Immature natural killer cell (primary cell): ENCODE measurements at places on chromosomes 16 and 17. TPM values are rescaled to one million over a fixed set of nuclear protein-coding genes. Genes with fewer than 3 reads are reported as not detected.
A peak's percentile ranks its signal among the peaks of the same experiment; 100 is the strongest.

- no peak overlapping the region for H3K27ac ChIP-seq
- no peaks in the 10 kb centered on the region for H3K36me3 ChIP-seq
- no peaks in the 10 kb centered on the region for H3K4me1 ChIP-seq
- H3K4me3 ChIP-seq, result no peak overlapping the region
- H3K27me3 ChIP-seq, result peaks cover 4% of the 10 kb centered on the region
Measured at GRCh38 chr16:55660828-55661227, 5.0 kb downstream of the SLC6A2 start.

GRCh38 chr17:72467841-72468653 lies 347.2 kb downstream of the SOX9 start:
- DNase-seq, result no peak
- H3K27ac ChIP-seq, result no peak overlapping the region
- H3K4me1 ChIP-seq, result no peaks in the 10 kb centered on the region
- no peaks in the 10 kb centered on the region for H3K36me3 ChIP-seq
- H3K27me3 ChIP-seq, result peaks cover 3% of the 10 kb centered on the region

DNA sequence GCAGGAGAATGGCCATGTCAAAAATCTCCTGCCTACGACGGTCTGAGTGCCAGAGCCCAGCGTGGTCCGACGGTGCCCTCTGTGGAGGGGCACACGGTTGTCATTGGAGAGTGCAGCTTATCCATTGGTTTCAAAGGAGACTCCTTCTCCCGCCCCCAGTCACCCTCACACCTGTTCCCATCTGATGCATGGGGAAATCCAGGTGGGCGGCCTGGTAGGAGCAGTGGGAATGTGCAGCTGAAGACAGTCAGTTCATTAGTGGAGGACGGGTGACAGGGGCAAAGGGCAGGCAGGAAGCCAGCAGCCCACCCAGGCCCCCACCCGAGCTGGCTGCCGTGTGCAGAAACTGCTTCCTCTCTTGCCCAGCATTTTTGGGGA lies 162.3 kb downstream of the IRF8 start:
- no peak for DNase-seq
- no peak overlapping the region for H3K27ac ChIP-seq
- H3K4me3 ChIP-seq, result no peak overlapping the region
- H3K4me1 ChIP-seq, result no peaks in the 10 kb centered on the region
- no peaks in the 10 kb centered on the region for H3K36me3 ChIP-seq

The TM4SF5 gene
- polyA plus RNA-seq, result not detected

The VAC14 gene
- polyA plus RNA-seq, result 19.1 TPM

- no peak overlapping the region for H3K4me3 ChIP-seq
- peak; percentile 50 for DNase-seq
- H3K4me1 ChIP-seq, result peaks cover 20% of the 10 kb centered on the region
- peaks cover 4% of the 10 kb centered on the region for H3K27me3 ChIP-seq
- peak overlapping the region; percentile 83 for H3K27ac ChIP-seq
- H3K36me3 ChIP-seq, result peaks cover 8% of the 10 kb centered on the region
Measured at GRCh38 chr16:28473714-28474265, 1.7 kb upstream of the NPIPB7 start.

DNA sequence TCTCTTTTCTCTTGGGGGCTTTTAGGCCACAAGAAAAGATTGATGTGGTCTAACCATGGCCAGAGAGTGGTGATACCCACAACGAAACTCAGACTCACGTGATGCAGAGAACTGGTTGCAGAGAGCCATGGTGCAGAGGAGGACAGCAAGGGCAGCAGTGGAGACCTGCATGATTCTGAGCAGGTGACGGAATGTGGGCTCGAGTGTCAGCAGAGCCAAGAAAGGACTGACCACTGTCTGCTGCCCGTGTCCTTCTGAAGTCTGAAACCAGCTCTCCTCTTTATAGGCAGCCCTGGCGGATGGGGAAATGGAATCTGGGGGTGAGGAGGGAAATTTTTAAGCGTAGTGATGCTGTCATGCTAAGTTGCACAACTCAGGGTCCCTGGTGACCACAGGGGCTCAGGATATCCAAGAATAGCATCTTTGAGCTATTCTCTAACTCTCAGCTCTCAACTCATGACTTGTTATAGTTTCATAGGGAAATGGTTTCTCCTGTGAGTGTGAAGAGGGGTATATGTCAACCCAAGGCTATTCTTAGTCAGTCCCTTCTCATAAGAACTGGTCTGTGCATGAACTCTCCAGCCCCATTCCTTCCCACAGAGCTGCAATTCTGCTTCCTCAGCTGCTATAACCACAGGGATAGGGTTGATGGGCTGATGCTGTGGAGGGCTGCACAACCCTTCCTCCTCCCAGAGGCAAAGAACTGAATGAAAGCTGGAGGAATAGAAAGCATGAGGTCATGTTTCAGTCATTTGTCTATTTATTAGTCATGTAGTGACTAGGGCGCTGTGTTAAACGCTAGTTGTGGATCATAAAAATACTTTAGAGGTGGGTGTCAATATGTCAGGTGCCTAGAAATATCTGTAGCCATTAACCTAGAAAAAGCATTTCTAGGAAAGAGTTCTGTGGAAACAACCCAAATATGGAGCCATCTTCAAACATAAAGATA lies at the start of gene CCL3:
Gene CCL3, minus strand, starts transcription at position 256 of the 949 bp plus-strand sequence. Its CDS starts 85 bp downstream, at position 171.
- H3K36me3 ChIP-seq, result peaks cover 11% of the 10 kb centered on the region
- peak within 1 kb of the TSS; percentile 97 for H3K27ac ChIP-seq
- peak within 1 kb of the TSS; percentile 83 for H3K4me3 ChIP-seq
- DNase-seq, result peak; percentile 81
- peaks cover 20% of the 10 kb centered on the region for H3K27me3 ChIP-seq
- H3K4me1 ChIP-seq, result peaks cover 89% of the 10 kb centered on the region

The SLC13A2 gene
- polyA plus RNA-seq, result not detected

The KCNJ16 gene
- not detected for polyA plus RNA-seq

GRCh38 chr16:56798955-56799354 lies 66.1 kb upstream of the SLC12A3 start:
- H3K4me3 ChIP-seq, result no peak overlapping the region
- DNase-seq, result no peak
- H3K27me3 ChIP-seq, result no peaks in the 10 kb centered on the region
- H3K27ac ChIP-seq, result no peak overlapping the region
- H3K4me1 ChIP-seq, result no peaks in the 10 kb centered on the region
- peaks cover 11% of the 10 kb centered on the region for H3K36me3 ChIP-seq

GRCh38 chr16:49027420-49027819 lies 254.2 kb downstream of the CBLN1 start:
- H3K36me3 ChIP-seq, result no peaks in the 10 kb centered on the region
- no peak overlapping the region for H3K27ac ChIP-seq
- no peaks in the 10 kb centered on the region for H3K27me3 ChIP-seq
- H3K4me1 ChIP-seq, result no peaks in the 10 kb centered on the region

The ALOX12B gene
- 0.17 TPM for polyA plus RNA-seq

- peaks cover 11% of the 10 kb centered on the region for H3K36me3 ChIP-seq
- H3K27ac ChIP-seq, result peak overlapping the region; percentile 99
Measured at GRCh38 chr16:50272687-50273381, 6.5 kb downstream of the ADCY7 start.

DNA sequence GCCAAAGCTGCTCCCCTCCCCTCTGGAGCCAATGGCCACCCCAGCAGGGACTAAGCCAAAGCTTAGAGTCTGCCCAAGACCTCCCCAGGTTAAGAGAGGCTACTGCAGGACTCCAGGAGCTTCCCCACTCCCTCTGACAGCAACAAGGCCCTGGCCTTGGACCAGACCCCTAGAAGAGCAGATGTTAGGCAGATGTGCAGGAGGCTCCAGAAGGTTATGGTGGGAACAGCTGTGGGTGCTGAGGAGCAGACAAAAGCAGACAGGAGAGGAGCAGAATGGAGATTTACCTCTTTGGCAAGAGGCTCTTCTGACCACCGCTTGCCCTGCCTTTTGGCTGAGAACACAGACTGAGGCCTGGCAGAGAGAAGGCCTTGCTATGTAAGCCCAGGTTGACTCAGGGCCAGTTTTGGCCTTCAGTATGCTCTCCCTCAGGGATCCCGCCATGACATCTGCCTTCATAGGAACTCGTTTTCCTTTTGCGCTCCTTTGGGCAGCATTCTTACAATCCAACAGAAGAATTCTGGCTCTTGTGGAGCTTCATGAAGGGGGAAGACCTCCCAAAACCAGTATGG lies 113.0 kb downstream of the RBFOX3 start:
- no peak for DNase-seq
- H3K27me3 ChIP-seq, result no peaks in the 10 kb centered on the region
- no peaks in the 10 kb centered on the region for H3K4me1 ChIP-seq
- H3K36me3 ChIP-seq, result peaks cover 3% of the 10 kb centered on the region
- no peak overlapping the region for H3K4me3 ChIP-seq

- H3K36me3 ChIP-seq, result peaks cover 16% of the 10 kb centered on the region
- no peak overlapping the region for H3K4me3 ChIP-seq
- DNase-seq, result peak; percentile 31
- peaks cover 12% of the 10 kb centered on the region for H3K27me3 ChIP-seq
- H3K4me1 ChIP-seq, result peaks cover 16% of the 10 kb centered on the region
Measured at GRCh38 chr17:78812855-78813254, 27.8 kb downstream of the USP36 start.

DNA sequence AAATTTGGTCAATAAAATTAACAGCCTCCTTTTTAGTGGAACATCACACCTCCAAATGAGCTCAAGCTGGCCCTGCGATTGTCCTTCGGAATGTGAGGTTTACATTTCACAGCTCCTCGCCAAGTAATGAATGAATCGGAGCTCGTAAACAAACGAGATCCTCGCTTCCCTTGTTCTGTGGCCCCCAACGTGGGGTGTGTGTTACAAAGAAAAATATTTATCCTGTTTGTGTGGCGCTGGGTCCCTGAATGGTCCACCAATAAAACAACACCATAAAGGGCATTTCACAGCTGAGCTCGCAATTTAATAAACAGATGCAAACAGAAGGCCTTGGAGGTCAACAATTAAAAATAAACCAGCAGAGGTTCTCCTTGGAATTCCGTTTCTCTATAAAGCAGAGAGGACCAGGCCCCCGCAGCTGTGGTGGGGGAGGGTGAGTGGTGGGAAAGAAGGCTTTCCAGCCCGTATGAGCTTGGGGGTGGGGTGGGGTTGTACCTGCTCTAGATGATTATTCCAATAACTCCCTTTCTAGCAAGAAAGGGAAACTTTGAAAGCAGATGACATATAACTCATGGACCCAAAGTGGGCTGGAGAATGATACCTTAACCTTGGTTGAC lies 393.9 kb upstream of the SALL1 start:
- H3K4me3 ChIP-seq, result no peak overlapping the region
- no peak for DNase-seq
- peaks cover 3% of the 10 kb centered on the region for H3K27me3 ChIP-seq
- no peaks in the 10 kb centered on the region for H3K36me3 ChIP-seq
- no peak overlapping the region for H3K27ac ChIP-seq
- no peaks in the 10 kb centered on the region for H3K4me1 ChIP-seq

GRCh38 chr17:31448467-31449077 lies 57.1 kb downstream of the RAB11FIP4 start:
- H3K27ac ChIP-seq, result no peak overlapping the region
- no peaks in the 10 kb centered on the region for H3K4me1 ChIP-seq
- no peak for DNase-seq
- no peak overlapping the region for H3K4me3 ChIP-seq
- H3K27me3 ChIP-seq, result no peaks in the 10 kb centered on the region

The FLCN gene
- polyA plus RNA-seq, result 6.6 TPM

The FOXN1 gene
- polyA plus RNA-seq, result not detected

DNA sequence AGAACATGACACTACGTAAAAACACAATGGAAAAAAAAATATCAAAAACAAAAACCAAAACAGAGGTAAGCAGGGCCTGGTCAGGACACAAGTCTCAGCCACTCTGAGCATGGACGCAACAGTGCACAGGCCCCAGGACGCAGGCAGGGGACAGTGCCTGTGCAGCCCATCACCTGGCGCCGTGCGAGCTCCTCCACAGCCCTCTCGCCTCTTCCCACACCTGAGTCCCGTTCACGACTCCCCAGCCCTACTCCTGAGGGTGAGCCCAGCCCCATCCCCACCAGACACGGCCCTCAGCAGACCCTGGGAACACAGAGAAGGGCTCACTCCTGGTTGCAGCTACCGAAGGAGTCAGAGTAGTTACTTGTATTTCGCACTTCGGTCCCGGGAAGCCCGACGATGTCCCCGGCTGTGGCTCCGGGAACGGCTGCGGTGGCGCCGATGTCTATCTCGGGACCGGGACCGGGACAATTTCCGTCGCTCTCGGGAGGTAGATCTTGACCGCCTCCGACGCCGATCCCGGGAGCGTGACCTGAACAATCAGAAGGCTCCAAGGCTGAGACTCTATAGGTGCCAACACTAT lies 9.4 kb downstream of the HBQ1 start:
- H3K27ac ChIP-seq, result no peak overlapping the region
- H3K4me3 ChIP-seq, result no peak overlapping the region
- peaks cover 23% of the 10 kb centered on the region for H3K36me3 ChIP-seq

The KRTAP1-5 gene
- not detected for polyA plus RNA-seq

GRCh38 chr17:6070913-6071511 lies 833 bp downstream of the WSCD1 start:
- peaks cover 21% of the 10 kb centered on the region for H3K4me1 ChIP-seq
- H3K36me3 ChIP-seq, result no peaks in the 10 kb centered on the region
- peak overlapping the region; percentile 67 for H3K4me3 ChIP-seq

GRCh38 chr17:76644995-76645394 lies 1.4 kb upstream of the ST6GALNAC1 start:
- H3K27me3 ChIP-seq, result no peaks in the 10 kb centered on the region
- no peaks in the 10 kb centered on the region for H3K4me1 ChIP-seq
- no peak for DNase-seq
- peaks cover 8% of the 10 kb centered on the region for H3K36me3 ChIP-seq
- no peak overlapping the region for H3K4me3 ChIP-seq
- H3K27ac ChIP-seq, result no peak overlapping the region

DNA sequence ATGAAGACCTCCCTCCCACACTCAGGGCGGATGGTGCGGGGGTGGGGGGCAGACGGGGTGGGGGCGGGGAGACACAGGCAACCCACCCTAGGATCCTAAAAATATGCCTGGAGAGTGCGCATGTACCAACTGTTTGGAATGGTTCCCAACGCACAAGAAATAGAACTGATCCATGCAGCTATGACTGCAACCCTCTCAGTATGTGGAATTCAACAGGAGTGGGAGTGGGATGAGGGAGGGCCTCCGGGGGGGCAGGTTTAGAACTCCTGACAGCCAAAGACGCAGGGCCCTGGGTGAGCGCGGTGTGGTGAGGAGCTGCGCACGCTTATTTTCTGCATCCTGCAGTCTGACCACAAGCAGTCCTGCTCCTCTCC lies 1.1 kb upstream of the P2RX5 start:
- H3K27ac ChIP-seq, result no peak overlapping the region
- no peaks in the 10 kb centered on the region for H3K36me3 ChIP-seq
- H3K27me3 ChIP-seq, result peaks cover 6% of the 10 kb centered on the region
- H3K4me3 ChIP-seq, result no peak overlapping the region
- DNase-seq, result no peak
